ENCODE measurements at places on chromosomes 2 and 18.

- no peak for DNase-seq
Observed at GRCh38 chr18:45282101-45282812, 333.0 kb upstream of the SLC14A2 start.

- DNase-seq: peak; percentile 84
Observed at GRCh38 chr2:28129955-28130695, 239.6 kb downstream of the BABAM2 start.

- no peak for DNase-seq
Observed at GRCh38 chr2:175363699-175364098, 182.2 kb upstream of the ATP5MC3 start.

GRCh38 chr18:47528343-47528742 is 276.9 kb upstream of the SKOR2 start:
- no peak for DNase-seq

- no peak for DNase-seq
Observed at GRCh38 chr2:142781146-142781545, 96.3 kb upstream of the KYNU start.

- DNase-seq: peak; percentile 6
Observed at GRCh38 chr2:211085056-211085680, 528.8 kb downstream of the CPS1 start.

- DNase-seq: no peak
Observed at GRCh38 chr2:100857915-100858314, 38.0 kb downstream of the NPAS2 start.

GRCh38 chr18:77052983-77053309 is 79.6 kb downstream of the MBP start:
- no peak for DNase-seq

- DNase-seq: no peak
Observed at GRCh38 chr18:44245019-44245418, 435.7 kb upstream of the SETBP1 start.

DNA sequence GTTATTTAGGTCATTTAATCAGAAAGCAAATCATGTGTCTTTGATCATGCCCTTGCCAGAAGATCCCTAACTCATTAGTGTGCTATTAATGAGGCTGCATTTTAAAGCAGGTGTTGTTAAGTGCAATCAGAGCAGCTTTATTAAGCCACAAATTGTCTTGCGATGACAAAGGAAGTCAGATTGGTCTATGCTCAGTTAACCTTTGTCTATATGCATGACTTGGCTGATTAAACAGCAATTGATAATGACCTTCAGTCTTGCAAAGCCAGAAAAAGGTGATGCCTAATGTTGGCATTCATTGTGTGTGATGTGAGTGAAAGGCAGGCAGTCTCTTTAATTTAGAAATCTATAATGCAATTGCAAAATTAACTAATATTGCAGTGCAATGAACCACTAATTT is 166.9 kb downstream of the RND3 start:
- no peak for DNase-seq

GRCh38 chr18:56240405-56240804 is 398.0 kb downstream of the TXNL1 start:
- no peak for DNase-seq

GRCh38 chr18:10379522-10379921 is 74.9 kb upstream of the APCDD1 start:
- DNase-seq: no peak

- peak; percentile 73 for DNase-seq
Observed at GRCh38 chr2:9252002-9252357, 45.4 kb downstream of the ASAP2 start.

GRCh38 chr2:54722641-54723040 is 821 bp upstream of the EML6 start:
- DNase-seq: no peak

GRCh38 chr2:215301994-215302393 is 9.9 kb upstream of the ATIC start:
- no peak for DNase-seq

GRCh38 chr2:127943186-127943585 is 57.4 kb upstream of the AMMECR1L start:
- DNase-seq: no peak

DNA sequence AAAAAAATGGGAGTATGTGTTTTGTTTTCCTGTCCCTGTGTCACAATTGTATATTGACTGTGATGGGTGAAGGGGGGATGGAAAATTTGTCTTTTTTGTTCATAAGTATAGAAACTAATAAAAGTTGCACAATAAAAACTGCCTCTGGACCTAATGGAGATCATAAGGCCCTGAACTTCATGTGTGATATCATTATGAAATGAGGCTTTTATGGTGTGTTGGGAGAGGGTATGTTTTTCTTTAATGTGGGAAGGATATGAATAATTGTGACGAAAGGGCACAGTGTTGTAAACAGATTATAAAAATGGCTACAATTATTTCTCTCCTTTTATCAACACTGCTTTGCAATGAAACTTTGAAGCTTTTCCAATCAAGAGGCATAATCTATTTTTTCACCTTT is 1889.3 kb upstream of the CELF4 start:
- DNase-seq: no peak

DNA sequence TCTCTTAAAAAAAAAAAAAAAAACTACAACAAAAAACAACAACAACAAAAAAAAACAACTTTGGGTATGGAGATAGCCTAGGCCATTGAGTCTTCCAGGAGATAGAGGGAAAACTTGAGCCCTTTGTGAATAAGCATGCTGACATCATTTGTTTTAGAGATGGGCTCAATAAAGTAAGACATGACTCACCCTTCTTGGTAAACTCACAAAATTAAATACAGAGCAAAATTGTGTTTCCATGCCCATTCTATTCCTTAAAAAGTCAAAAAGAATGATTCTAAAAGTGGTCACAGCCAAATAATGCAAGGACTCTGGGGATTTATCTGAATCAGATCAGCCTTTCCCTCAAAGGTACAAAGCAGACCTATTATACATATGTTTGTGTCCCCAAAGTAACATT is 117.4 kb downstream of the ETAA1 start:
- no peak for DNase-seq

DNA sequence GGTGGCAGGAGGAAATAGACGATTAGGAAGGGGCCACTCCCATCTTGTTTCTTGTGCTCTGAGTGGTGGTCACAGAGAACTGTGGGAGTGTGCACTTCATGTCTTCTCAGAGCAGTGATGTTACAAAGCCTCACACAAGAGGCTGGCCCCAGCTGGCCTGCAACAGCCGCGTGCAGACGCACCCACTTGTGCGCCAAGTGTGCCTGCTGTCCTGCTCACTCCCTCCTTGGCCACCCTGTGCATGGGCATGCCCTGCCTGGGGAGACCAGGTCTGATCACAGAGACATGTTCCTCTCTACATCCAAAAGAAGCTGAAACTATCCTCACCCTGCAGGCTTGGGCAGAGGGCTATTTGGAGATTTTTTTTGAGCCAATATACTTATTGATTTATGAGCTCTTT is 108.4 kb downstream of the MRO start:
- DNase-seq: no peak

- peak; percentile 68 for DNase-seq
Observed at GRCh38 chr2:158079672-158080071, 22.0 kb upstream of the UPP2 start.

GRCh38 chr2:230505162-230505561 is 89.2 kb downstream of the SP100 start:
- no peak for DNase-seq

GRCh38 chr2:80887841-80888378 is 583.4 kb upstream of the LRRTM1 start:
- DNase-seq: no peak

GRCh38 chr2:45460825-45461224 is 150.2 kb downstream of the SRBD1 start:
- no peak for DNase-seq

DNA sequence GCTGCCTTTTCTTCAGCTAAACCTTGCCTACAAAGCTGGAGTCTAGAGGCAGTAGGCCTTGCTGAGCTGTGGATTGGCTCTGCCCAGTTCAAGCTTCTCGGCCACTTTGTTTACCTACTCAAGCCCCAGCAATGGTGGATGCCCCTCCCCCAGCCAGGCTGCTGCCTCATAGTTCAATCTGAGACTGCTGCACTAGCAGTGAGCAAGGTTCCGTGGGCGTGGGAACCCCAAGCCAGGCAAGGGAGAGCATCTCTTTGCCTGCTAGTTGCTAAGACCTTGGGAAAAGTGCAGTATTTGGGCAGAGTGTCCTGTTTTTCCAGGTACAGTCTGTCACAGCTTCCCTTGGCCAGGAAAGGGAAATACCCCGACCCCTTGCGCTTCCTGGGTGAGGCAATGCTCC is 68.9 kb downstream of the VAPA start:
- DNase-seq: no peak

DNA sequence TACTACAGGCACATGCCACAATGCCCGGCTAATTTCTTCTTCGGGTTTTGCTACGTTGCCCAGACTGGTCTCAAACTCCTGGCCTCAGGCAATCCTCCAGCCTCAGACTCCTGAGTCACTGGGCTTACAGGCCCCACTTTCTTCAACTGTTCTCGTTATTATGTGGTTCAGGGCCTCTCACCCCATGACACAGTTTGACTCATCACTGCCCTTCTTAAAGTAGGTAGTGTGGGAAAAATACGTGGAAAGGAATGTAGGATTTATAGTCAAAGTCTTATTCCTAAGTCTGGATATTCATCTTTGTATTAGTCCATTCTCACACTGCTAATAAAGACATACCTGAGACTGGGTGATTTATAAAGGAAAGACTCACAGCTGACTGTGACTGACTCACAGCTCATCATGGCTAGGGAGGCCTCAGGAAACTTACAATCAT is 19.4 kb downstream of the CENPA start:
- peak; percentile 96 for DNase-seq
